ENCODE measurements at places on chromosomes 11 and 22. TPM values are rescaled to one million over a fixed set of nuclear protein-coding genes. Genes with fewer than 3 reads are reported as not detected.

Gene SORL1
- 45.1 TPM for total RNA-seq

Gene OR10A2
- total RNA-seq: not detected

Gene KRTAP5-8
- total RNA-seq: 0.49 TPM

Gene SYCE3
- total RNA-seq: not detected

Gene FREY1
- not detected for total RNA-seq

Gene PRAME
- 0.27 TPM for total RNA-seq

Gene TECTA
- total RNA-seq: 0.76 TPM

Gene RIN1
- total RNA-seq: 5.0 TPM

DNA sequence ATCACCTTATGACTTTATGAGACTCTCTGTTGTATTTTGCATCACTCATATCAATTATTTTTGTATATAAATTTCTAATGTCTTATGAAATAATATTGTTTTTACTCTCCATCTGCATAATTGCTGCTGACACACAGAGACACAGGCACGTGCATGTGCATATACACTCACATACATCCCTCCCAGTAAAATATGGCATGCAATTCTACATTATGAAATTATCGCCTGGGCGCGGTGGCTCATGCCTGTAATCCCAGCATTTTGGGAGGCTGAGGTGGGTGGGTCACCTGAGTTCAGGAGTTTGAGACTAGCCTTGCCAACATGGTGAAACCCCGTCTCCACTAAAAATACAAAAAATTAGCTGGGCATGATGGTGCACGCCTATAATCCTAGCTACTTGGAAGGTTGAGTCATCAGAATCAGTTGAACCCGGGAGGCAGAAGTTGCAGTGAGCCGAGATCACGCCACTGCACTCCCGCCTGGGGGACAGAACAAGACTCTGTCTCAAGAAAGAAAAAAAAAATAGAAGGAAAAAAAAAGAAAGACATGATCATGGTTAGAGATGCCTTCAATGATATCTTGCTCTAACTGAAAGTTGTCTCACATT lies 96.7 kb upstream of the LUZP2 start:
- no peak for DNase-seq

GRCh38 chr11:33949252-33949913 lies 57.5 kb upstream of the LMO2 start:
- DNase-seq: no peak

GRCh38 chr22:35582861-35583670 lies 34.1 kb downstream of the MB start:
- peak; percentile 68 for DNase-seq

DNA sequence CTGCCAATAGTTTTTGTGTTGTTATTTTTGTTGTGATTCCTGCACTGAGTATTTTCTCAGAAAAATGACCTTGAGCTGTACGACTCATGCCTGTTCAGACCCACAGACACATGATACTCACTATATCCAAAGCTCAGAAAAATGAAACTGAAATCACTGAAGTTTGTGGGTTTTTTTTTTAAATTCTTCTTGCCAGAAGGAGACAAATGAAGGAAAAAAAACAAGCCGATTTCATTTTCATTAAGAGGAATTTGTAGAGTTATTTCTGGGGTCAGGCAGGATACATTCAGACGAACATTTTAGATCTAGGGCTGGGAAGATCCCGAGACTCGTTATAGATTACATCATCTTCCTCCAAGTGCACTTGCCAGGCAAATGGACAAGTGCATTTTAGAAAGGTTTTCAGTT lies 60.4 kb downstream of the BMAL1 start:
- DNase-seq: no peak

- DNase-seq: no peak
Measured at GRCh38 chr22:49446759-49447710, 380.6 kb downstream of the BRD1 start.

GRCh38 chr11:26943636-26944035 lies 50.3 kb upstream of the FIBIN start:
- DNase-seq: no peak

- DNase-seq: no peak
Measured at GRCh38 chr11:130452176-130452575, 3.7 kb downstream of the ADAMTS15 start.

- no peak for DNase-seq
Measured at GRCh38 chr11:70836071-70836470, 416.3 kb downstream of the SHANK2 start.

GRCh38 chr11:125627236-125627910 lies 2.4 kb downstream of the CHEK1 start:
- no peak for DNase-seq

- peak; percentile 97 for DNase-seq
Measured at GRCh38 chr11:62881579-62882430, 1.1 kb downstream of the SLC3A2 start.

DNA sequence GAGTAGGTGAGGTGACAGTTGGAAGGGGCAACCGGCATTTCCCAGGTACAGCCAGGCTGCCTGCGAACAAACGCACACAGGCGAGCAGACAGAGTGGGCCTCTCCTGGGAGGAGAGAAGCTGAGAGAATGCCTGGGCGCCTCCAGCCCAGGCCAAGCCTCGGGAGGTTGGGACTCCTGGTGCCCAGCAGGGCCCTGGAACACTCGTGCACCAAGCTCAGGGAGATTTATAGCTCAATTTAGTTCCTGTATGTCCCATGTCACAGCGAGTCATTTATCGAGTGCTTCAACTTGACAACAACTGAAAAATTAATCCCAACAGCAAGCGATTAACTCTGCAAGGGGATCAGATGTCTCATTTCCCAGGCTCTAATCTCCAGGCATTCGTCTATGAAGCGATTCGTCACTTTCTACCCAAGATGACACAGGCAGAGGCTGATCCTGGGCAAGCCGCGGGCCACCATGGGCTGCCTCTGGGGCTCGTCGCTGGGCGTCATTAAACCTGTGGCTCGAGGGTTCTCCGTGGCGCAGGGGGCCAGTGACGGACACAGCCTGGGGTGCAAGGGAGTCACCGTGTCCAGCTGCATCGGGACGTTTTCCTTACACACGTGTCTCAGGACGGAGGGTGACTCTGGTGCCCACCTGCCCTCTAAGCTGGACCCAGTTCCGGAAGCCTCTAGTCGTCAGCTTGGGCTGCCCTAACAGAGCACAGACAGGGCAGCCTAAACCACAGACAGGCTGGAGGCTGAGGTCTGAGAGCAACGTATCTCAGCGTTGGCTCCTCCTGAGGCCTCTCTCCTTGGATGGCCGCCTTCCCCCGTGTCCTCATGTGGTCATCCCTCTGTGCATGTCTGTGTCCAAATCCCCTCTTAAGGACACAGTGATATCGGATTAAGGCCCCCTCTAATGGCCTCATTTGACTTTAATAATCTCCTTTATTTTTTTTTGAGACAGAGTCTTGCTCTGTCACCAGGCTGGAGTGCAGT lies 154.1 kb downstream of the CTTN start:
- DNase-seq: no peak

GRCh38 chr22:38843201-38843656 lies 599 bp downstream of the NPTXR start:
- DNase-seq: no peak

DNA sequence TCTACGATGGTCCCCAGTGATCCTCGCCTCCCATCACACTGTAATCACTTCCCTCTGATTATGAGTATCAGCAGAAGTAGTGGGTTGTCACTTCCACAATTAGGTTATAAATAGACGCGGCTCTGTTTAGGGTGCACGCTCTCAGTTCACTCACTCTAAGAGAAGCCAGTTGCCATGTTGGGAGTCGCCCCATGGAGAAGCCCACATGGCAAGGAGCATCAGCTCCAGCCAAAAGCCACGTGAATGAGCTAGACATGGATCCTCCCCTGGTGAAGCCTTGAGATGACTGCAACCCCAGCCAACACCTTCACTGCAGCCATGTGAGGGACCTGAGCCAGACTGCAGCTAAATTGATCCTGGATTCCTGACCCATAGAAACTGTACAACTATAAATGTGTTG lies 26.4 kb upstream of the MYOD1 start:
- no peak for DNase-seq

All from sciatic nerve (tissue), 2 donors.